ENCODE measurements at places on chromosomes 5 and 9.

DNA sequence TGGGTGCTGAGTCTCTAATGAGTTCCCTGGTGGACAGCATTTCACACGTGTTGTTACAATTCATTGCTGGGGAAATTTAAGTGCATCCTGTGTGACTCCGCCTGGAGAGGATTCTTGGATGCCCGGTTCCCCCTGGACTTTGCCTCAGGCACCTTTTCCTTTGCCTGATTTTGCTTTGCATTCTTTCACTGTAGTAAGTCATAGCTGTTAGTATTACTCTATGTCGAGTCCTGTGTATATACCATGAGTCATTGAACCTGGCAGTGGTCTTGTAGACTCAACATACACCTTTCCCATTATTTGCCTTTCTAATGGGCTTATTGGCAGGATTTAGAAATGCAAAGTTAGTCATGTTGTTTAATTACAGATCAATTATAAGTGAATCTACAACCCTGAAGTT is 81.9 kb upstream of the DHFR start:
- DNase-seq: no peak

GRCh38 chr5:155735388-155735787 is 591.6 kb upstream of the SGCD start:
- DNase-seq: peak; percentile 48

- no peak for DNase-seq
Observed at GRCh38 chr5:26582350-26583045, 455.9 kb downstream of the CDH9 start.

DNA sequence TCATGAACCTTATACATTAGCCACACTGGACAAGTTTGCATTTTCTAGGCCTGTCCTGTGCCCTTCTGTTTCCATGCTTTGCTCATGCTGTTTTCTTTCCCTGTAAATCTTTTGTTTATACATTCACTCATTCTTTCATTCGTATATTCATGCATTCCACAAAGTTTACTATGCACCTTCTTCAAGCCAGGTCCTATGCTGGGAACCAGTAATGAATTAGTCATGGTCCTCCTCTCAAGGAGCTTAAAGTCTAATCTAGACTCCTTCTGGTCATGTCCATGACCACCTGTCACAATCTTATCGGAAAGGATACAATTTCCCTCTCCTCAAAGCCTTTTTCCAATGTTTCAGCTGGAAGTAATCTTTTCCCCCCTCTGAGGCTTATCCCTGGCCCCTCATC is 9.1 kb upstream of the XPA start:
- no peak for DNase-seq

DNA sequence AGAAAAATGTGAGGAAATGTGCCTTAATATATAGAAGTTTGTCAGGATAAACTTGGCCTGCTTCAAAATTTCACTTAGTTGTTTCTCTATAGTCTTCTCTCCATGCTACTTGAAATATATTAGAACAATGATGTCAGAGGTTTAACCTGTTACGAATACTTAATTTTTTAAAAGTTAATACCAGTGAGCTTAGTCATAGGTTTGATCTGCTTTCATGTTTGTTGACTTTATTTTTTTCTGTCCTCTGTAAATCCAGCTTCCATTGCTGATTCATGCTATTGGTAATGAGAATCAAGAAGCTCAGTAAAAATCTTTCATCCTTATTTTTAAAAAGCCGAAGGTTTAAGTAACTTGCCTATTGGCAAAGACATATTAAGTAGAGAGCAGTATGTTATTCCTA is 27.9 kb downstream of the BDP1 start:
- no peak for DNase-seq

- no peak for DNase-seq
Observed at GRCh38 chr9:115845648-115846312, 307.8 kb upstream of the PAPPA start.

DNA sequence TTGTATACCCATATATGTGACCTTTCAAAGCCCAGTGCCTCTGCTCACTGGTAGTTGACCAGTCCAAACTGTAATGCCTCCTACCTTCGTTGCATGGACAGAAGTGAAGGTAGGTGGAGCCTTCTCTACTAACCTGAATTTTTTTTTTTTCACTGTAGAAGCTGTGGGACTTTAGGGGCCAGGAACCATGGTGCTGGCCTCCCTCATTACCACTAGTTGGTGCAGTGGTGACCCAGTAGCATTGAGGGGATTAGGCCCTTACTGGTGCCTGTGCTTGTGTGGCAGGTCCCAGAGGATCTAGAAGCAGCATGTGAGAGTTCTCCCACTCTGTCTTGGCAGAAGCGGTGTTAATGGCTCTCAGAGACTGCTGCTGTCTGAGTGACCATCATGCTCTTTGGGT is 2.3 kb downstream of the RALGPS1 start:
- peak; percentile 48 for DNase-seq

DNA sequence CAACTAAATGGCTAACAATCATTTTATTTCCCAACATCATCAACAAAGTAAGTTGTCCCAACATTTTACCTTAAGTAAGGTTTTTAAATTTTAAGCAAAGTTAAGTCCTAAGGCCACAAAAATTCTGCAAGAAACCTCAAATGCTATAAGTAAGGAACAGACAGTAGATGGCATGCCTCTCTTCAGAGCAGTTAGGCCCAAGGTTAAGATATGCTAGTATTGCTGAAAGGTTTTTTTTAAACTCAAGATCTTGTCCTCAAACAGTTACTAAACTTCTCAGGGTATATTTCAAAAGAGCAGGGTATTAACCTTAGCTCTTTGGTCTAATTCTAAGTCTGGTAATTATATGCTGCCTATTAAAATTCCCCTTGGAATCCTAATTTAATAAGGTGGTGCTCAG is 35.1 kb downstream of the PJA2 start:
- DNase-seq: no peak

- no peak for DNase-seq
Observed at GRCh38 chr9:70257502-70257901, 1.3 kb upstream of the SMC5 start.

- DNase-seq: no peak
Observed at GRCh38 chr9:107793541-107793940, 304.0 kb upstream of the KLF4 start.

DNA sequence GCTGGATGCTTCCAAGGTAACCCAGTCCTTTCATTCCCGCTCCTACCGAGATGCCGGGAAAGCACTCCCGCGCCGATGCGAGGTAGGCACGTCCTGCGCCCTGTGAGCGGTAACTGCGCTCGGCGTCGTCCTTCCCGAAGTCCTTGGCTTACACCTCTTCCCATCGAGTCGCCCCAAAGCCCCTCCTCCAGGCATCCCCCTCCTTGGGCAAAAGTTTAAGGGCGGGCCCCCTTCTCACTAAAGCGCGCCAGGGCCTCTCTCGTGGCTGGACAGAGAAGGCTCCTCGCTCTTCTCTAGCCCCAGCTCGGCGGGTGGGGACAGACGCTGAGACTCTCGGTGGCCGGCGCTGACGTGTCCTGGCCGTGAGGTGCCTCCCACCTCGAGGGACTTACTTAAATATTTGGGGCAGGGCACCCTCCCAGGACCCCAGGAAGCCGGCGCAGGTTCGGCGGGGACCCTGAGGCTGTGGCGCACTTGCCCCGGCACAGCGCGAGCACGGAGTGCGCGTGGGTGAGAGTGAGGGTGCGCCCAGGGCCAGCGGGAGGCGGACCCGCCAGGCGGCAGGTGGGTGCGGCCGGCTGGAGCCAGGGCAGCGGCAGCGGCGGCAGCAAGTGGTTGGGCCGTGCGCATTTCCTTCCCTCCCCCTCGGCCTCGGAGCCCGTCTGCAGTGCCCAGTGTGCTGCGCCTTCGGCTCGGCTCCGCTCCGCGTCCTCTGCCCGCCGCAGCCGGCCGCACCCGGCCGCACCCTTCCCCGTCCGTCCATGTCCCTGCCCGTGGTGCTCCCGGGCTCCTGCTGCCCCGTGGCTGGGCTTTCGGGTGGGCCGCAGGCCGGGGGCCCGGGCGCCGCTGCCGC is at the start of gene ENTREP1:
Gene ENTREP1, plus strand, starts transcription at position 667 of the 853 bp plus-strand sequence. Its CDS starts 95 bp downstream, at position 762.
- DNase-seq: no peak

- DNase-seq: no peak
Observed at GRCh38 chr9:83707518-83707767, 315 bp downstream of the UBQLN1 start.

- no peak for DNase-seq
Observed at GRCh38 chr9:133225171-133226011, 16.3 kb upstream of the OBP2B start.

DNA sequence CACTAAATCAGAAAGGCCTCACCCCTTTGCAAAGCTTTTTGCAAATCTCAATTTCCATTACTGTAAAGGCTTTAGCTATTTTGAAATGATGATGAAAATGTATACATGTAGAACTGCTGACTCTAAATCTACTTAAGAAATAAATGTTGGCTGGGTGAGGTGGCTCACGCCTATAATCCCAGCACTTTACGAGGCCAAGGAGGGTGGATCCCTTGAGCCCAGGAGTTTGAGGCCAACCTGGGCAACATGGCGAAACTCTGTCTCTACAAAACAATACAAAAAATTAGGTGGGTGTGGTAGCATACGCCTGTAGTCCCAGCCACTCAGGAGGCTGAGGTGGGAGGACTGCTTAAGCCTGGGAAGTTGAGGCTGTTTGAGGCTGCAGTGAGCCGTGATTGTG is 64.6 kb downstream of the PTPN3 start:
- no peak for DNase-seq

DNA sequence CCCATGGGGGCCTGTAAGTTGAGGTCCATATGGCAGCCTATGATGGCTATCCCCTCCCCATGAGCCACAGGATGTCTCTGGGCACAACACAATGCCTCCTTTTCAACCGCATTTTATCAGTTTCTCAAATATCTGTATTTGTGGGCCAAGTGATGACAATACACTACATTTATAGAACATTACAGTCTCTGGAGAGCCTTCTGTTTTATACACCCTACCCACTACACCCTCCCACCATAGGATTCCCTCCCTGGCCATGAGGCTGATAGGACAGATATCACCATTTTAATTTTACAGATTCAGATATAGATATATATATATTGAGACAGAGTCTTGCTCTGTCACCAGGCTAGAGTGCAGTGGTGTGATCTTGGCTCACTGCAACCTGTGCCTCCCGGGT is 236.8 kb downstream of the ENC1 start:
- no peak for DNase-seq

- DNase-seq: no peak
Observed at GRCh38 chr9:136552117-136552703, 6.4 kb upstream of the NOTCH1 start.

- DNase-seq: no peak
Observed at GRCh38 chr9:34072410-34072809, 23.7 kb upstream of the UBAP2 start.

GRCh38 chr5:109865637-109866036 is 175.9 kb downstream of the MAN2A1 start:
- DNase-seq: no peak

DNA sequence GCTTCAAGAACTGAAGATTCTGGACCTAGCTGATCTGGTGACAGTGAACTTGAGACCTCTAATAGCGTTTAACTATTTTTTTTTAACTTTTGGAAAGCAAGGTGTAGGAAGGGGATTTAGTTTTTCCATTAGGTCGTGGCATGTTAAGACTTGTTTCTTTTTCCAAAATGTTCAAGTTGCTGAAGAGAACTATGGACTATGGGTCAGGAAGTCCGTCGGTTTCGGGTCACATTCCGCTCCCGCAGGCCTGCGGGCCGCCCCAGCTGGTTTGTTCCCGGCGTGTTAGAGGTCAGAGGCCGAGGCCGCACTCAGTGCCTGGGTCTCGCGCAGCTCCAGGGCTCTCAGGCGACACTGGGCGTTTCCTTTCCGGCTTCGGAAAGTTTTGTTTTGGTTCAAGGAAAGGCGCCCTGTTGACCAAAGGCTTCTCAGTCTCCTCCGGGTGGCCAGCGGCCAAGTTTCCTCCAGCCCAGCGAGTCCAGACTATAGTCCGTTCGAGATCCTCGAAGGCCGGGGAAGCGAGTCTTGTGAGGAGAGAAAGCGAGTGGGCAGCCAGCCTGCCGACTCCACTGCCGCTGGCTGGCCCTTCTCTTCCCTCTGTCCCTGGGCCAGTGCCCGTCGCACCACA is 586 bp upstream of the FCHO2 start:
- no peak for DNase-seq

- no peak for DNase-seq
Observed at GRCh38 chr5:2936413-2936812, 184.9 kb upstream of the IRX2 start.

- no peak for DNase-seq
Observed at GRCh38 chr9:35688558-35689541, 875 bp downstream of the TPM2 start.

DNA sequence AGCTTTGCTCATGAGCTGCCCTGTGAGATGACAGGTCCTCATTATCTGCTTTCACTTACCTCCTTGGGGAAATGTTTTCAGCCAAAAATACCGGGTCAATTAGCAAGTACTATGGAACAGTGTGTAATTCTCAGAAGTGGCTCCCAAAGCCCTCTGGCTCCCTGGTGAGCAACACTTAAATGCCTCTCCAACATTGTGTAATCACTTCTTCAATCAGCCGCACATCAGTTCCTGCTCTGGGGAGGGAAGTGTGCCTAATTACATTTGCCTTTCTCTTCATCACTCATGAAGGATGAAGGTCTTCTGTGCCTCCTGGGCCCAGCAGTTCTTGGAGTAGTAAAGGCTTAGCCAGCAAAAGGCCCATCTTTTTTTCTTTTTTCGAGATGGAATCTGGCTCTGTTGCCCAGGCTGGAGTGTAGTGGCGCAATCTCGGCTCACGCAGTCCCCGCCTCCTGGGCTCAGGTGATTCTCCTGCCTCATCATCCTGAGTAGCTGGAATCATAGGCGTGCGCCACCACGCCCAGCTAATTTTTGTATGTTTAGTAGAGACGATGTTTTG is 23.1 kb downstream of the NIM1K start:
- DNase-seq: peak; percentile 74

GRCh38 chr9:4665357-4665756 is 923 bp downstream of the SPATA6L start:
- no peak for DNase-seq

- peak; percentile 40 for DNase-seq
Observed at GRCh38 chr5:98770209-98770910, 3.1 kb upstream of the RGMB start.

- peak; percentile 93 for DNase-seq
Observed at GRCh38 chr5:175750511-175750931, 92.7 kb downstream of the HRH2 start.

DNA sequence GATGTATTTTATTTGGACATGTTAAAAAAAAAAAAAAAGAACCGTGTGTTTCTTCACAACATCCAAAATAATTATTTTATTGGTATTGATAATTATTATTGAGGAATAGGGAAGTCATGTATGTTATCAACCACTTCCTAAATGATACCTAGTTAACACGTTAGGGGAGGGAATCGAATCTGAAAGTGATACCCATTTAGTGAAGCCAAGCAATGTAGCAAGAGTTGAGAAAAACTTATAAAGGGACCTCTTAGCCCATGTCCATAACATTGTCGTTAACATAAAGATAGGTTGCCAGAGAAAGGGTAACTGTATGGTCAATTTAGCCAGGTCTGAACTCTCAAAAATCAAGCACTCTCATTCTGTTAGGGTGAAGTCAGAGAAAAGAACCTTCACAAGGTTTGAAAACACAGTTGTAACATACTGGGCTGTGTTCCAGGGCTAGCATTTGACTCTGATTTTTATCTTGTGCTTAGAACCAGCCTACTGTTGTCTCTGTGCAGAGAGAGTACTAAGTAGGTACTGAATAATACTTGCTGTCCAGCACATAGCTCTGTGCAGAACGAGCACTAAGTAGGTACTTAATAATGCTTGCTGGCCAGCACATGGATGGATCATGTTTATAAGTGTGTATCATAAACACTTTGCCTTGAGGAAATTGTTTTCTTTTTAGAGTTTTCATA is 60.4 kb downstream of the GHR start:
- DNase-seq: no peak
